ENCODE measurements at places on chromosomes 3 and 15. TPM values are rescaled to one million over a fixed set of nuclear protein-coding genes. Genes with fewer than 3 reads are reported as not detected.

Gene CHRFAM7A
- 3.4 TPM for polyA plus RNA-seq

Gene PRICKLE2
- not detected for polyA plus RNA-seq

GRCh38 chr3:40780291-40780924 is 255.6 kb downstream of the ZNF621 start:
- no peak for DNase-seq

Gene CCRL2
- polyA plus RNA-seq, result 1.9 TPM

DNA sequence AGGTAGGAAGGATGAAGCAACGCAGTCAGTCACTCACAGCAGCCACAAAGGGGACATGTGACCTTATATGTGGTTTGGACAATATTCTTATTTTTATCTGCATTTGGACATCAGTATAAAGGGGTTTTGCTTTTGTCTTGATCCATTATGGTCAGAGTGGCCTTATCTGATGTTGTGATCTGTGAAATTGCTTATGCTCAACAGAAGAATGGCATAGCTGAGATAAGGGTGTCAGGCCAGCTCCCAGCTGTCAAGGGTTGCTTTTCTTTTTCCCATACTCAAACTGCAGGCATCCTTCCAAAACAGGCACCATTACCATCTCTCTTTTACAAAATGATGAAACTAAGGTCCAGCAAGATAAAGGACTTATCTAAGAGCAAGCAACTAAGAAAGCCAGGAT is 28.1 kb downstream of the DCLK3 start:
- no peak for DNase-seq

- no peak for DNase-seq
Observed at GRCh38 chr3:73955494-73956070, 330.8 kb upstream of the PDZRN3 start.

DNA sequence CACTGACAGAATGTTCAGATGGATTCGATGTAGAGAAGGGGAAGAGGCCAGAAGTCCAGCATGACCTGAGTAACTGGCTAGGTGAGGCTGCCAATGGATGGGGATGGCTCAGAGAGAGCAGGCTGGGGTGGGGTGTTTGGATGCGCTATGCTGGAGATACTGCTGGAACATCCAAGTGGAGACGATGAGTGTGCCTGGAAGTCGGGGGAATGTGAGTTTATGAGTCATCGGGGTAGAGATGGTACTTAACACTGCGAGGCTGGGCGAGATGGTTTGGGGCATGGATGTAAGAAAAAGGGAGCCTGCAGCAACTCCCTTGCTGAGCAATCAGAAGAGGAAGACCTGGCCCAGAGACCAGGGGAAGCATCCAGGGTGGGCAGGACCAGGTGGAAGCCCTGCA is 180.7 kb downstream of the SLCO3A1 start:
- no peak for DNase-seq

DNA sequence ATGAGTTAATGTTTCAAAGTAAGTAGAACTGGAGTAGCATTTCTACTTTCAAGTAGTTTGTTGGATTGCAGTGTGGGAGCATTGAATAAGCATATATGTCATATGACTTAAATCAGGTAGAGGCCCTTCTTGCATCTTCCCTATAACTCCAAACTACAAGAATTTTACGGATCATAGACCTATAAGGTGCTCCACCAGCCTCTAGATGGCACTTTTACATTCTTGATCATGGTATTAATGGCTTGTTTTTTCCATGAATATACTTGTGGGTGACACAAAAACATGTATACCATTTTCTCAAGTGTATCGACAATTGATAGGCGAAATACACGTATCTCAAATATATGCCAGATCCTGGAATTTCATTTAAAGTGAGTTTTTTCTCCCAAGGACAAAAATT is 311.1 kb downstream of the ZPLD1 start:
- no peak for DNase-seq

- no peak for DNase-seq
Observed at GRCh38 chr15:70459312-70459711, 304.0 kb downstream of the UACA start.
